ENCODE measurements at places on chromosomes 11 and 22. TPM values are rescaled to one million over a fixed set of nuclear protein-coding genes. Genes with fewer than 3 reads are reported as not detected.

RELA gene
- polyA plus RNA-seq: 38.5 TPM

DNA sequence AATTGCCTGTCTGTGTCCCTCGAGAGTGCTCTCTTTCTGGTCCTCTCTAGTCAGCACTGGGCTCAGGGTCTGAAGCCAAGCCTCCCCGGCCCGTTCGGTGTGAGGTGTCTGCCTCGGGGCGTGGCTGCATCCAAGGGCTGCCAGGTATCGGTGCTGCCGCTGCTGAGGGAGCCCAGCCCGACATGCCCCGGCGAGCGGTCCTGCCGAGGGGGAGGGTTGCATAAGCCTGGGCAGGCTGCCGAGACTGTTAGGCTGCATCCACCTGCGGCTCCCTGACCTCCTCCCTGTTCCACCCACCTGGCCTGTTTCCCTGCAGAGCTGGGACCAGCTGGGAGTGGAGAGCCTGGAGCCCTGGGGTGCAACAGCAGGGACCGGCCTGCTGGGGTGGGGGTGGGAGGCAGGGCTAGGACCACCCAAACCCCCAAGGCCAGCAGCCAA is 6.3 kb downstream of the OVOL1 start:
- no peak for DNase-seq

- DNase-seq: no peak
Measured at GRCh38 chr22:45308391-45308956, 1.3 kb upstream of the FAM118A start.

DNA sequence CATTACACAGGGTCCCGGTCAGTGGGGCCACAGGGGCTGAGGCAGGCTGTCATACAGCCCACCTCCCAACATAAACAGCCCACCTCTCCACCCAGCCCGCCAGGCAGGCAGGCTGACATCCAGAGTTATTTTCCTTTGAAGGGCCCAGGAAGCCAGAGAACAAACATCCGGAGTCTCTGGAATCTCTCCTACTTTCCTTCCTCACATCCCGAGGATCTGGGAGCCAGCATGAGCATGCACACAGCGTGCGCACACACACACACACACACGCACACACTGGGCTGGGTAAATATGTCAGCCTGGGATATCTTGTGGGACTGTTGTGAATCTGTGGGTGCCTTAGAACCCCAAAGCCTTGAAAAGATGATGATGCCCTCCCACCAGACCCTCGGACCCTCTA is 55.4 kb downstream of the PDE2A start:
- DNase-seq: no peak

NCAM1 gene
- 149 TPM for polyA plus RNA-seq
